MM.1S (cell line): ENCODE measurements at places on chromosomes 16 and 17.

- no peaks in the 10 kb centered on the region; the same call in 1 of the 2 replicates for H3K36me3 ChIP-seq
- no peaks in the 10 kb centered on the region for H3K27me3 ChIP-seq
- no peak overlapping the region for H3K27ac ChIP-seq
- no peaks in the 10 kb centered on the region for H3K4me1 ChIP-seq
- H3K4me3 ChIP-seq = no peak overlapping the region
- no peak for DNase-seq
These were observed 48.6 kb downstream of the TNFRSF13B start for GRCh38 chr17:16923097-16923903.

GRCh38 chr17:72687886-72688285 lies 404.6 kb downstream of the SLC39A11 start:
- H3K36me3 ChIP-seq = no peaks in the 10 kb centered on the region
- H3K27ac ChIP-seq = no peak overlapping the region
- no peaks in the 10 kb centered on the region for H3K27me3 ChIP-seq
- no peak for DNase-seq
- no peak overlapping the region for H3K4me3 ChIP-seq
- no peaks in the 10 kb centered on the region for H3K4me1 ChIP-seq

- H3K4me3 ChIP-seq = no peak overlapping the region
- no peak for DNase-seq
- no peak overlapping the region for H3K27ac ChIP-seq
- no peaks in the 10 kb centered on the region for H3K27me3 ChIP-seq
- no peaks in the 10 kb centered on the region for H3K4me1 ChIP-seq
- no peaks in the 10 kb centered on the region for H3K36me3 ChIP-seq
These were observed 238.8 kb downstream of the ZNF423 start for GRCh38 chr16:49617016-49617629.

DNA sequence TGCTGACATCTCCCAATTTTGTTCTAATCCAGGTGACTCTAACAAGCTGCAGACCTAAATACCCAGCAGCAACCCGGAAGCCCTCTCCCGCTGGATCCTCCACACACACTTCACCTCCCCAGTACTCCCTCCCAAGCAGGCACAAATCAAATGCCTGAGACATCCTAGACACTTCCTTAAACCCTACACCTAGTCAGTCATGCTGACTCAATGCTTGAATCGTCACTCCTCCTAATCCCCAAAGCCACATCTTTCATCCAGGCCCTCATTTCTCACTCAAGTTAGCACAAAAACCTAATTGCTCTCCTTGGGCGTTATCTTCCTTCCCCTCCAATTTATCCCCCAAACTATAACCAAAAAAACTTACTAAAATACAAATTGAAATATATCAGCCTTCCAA lies 32.7 kb downstream of the CMC2 start:
- no peaks in the 10 kb centered on the region for H3K27me3 ChIP-seq
- H3K4me1 ChIP-seq = no peaks in the 10 kb centered on the region
- DNase-seq = no peak
- H3K4me3 ChIP-seq = no peak overlapping the region
- H3K36me3 ChIP-seq = no peaks in the 10 kb centered on the region

DNA sequence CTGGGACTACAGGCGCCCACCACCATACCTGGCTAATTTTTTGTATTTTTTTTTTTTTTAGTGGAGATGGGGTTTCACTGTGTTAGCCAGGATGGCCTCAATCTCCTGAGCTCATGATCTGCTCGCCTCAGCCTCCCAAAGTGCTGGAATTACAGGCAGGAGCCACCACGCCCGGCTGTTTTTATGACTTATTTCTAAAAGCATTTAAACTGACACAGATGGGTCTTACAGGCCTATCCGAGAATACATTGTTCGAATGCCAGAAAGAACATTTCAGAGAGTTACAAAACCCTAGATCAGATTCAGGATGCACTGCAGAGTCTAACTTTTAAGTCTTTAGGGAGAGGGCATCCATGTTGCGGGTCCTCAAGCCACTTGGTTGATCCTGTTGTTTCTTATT lies 234.7 kb upstream of the MAF start:
- no peak overlapping the region for H3K27ac ChIP-seq
- no peaks in the 10 kb centered on the region for H3K27me3 ChIP-seq
- H3K36me3 ChIP-seq = no peaks in the 10 kb centered on the region
- H3K4me3 ChIP-seq = no peak overlapping the region

DNA sequence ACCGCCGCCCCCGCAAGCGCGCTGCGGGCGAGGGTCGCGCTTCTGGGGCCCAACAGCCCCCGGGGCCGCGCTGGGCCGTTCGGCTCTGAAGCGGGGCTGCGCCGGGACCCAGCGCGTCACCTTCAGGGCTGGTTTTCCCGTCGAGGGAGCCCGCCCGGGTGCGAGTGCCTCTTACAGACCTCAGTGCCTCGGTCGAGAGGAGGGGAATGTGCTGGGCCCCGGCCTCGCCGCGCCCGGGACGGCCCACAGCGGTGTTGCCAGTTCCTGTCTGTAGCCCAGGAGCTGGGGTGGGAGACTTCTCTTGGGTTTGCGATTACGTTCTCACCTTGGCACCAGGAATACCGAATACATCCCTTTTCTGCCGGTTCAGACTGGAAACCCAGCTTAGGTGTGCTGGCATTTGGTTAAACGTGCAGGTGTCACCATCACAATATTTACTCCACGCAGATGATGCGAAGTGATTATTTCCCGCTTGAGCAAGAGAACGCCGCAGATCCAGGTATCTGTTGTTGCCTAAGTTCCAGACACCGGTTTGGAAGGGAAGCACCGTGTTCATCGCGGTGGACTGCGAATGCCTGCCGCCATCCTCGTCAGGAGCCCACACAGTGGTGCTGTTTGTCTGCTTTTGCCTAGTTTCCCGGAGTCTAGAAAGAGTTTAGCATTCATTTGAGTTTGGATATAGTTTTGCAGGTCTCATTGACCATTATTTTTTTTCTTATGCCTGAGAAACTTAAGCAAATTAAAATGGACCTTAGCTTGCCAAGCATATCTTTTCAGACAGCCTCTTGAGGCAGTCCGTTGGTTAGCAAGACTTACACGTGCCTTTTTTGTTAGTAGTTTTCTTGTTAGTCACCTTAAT lies 914 bp downstream of the MAP1LC3B start:
- peak overlapping the region; percentile 10; the same call in 1 of the 2 replicates for H3K27ac ChIP-seq
- H3K36me3 ChIP-seq = no peaks in the 10 kb centered on the region
- DNase-seq = peak; percentile 19
- H3K27me3 ChIP-seq = no peaks in the 10 kb centered on the region
- H3K4me3 ChIP-seq = peak overlapping the region; percentile 70

GRCh38 chr16:11627292-11627663 lies 40.6 kb upstream of the LITAF start:
- H3K27me3 ChIP-seq = no peaks in the 10 kb centered on the region
- H3K4me1 ChIP-seq = peaks cover 34% of the 10 kb centered on the region
- no peak overlapping the region for H3K27ac ChIP-seq
- H3K36me3 ChIP-seq = no peaks in the 10 kb centered on the region

DNA sequence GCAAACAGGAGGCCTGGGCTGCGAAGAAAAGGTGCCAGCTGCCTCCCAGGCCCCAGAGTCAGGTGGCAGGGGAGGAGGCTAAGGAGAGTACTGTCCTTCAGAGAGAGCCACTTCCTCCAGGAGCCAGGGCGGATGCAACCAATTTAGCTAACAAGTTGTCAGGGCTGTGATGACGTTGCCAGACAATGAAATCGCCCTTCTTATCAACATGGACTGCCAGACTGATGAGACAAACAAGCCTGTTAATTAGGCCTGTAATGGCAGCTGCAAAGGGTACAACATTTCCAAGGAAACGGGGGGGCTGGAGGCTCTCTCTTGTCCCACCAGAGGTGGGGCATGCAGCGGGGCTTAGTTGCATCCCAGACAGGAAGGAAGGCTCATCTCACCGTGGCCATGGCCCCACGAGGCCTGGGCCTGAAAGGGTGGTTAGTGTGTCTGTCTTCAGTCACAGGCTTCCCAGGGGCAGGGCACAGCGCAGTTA lies 111.8 kb downstream of the SDK2 start:
- H3K4me1 ChIP-seq = no peaks in the 10 kb centered on the region
- peaks cover 87% of the 10 kb centered on the region for H3K27me3 ChIP-seq
- H3K36me3 ChIP-seq = no peaks in the 10 kb centered on the region
- no peak overlapping the region for H3K27ac ChIP-seq

DNA sequence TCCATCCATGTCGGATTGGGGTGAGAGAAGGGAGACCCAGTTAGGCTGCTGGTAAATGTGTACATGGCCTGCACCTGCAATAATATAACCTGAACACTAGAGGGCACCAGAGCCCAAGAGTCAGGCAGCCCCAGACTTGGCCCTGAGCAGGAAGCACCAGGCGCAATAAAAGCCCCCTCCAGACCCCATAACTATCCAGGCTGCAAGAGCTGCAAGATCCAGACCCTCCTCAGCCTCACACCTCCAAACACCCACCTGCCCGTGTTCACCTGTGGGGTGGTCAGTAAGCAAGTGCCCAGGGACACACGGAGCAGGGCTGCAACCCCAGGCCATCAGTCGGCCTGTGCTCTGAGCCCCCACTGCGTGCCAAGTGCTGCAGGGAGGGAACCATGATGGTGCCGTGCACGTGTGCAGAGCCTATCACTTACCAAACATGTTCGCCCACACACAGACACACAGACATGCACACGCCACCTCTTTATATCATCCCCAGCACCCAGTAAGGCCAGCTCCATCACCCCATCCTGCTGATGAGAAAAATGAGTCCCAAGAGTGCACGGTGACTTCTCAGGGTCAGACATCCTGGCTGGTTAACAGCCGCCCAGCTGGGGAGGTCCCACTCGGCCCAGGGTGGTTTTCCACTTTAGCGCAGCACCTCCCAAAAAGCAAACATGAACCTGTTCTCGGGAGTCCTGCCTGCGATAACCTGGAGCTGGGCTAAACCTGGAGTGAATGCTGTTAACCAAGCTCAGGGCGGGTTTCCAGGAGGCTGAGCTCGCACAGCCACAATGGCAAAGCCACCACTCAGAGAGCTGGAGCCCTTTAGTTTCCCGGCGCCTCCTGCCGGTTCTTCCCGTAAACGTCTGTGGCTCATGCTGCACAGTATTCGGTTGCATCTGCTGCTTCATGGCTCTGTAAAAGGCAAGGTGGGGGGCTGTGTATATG lies 439.8 kb downstream of the SOX9 start:
- no peak overlapping the region for H3K27ac ChIP-seq
- H3K4me1 ChIP-seq = no peaks in the 10 kb centered on the region

DNA sequence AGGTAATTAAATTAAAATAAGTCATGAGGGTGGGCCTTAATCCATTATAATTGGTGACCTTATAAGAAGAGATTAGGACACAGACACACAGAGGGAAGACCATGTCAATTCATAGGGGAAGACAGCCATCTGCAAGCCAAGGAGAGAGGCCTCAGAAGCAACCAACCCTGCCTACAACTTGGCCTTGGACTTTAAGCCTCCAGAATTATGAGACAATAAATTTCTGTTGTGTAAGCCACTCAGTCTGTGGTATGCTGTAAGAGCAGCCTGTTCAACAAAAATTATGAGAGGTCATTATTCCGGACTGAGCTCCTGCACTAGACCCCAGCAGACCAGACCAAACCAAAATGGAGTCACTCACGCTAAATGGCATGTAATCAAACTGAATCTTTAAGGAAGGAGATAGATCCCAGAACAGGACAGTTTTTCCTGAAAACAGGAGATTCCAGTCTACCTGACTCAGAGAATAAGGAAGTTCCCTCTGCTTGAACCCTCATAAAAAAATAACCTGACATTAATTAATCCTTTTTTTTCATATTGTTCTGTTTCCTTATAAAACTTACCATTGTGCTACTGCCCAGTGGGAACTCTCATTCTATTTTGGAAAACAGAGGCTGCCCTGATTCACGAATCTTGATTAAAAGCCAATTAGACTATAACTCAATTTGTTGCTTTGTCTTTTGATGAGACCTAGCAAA lies 74.3 kb downstream of the DNAH3 start:
- DNase-seq = no peak
- H3K27me3 ChIP-seq = no peaks in the 10 kb centered on the region
- H3K4me1 ChIP-seq = no peaks in the 10 kb centered on the region
- H3K36me3 ChIP-seq = no peaks in the 10 kb centered on the region
- no peak overlapping the region for H3K4me3 ChIP-seq

- no peaks in the 10 kb centered on the region for H3K27me3 ChIP-seq
- H3K4me3 ChIP-seq = peak overlapping the region; percentile 98
- H3K27ac ChIP-seq = peak overlapping the region; percentile 18; the same call in 1 of the 2 replicates
- peaks cover 13% of the 10 kb centered on the region for H3K4me1 ChIP-seq
These were observed 1.6 kb downstream of the ATP6V0C start for GRCh38 chr16:2515180-2515851.

- DNase-seq = no peak
- H3K27me3 ChIP-seq = no peaks in the 10 kb centered on the region
- peaks cover 15% of the 10 kb centered on the region for H3K4me1 ChIP-seq
- H3K36me3 ChIP-seq = no peaks in the 10 kb centered on the region
These were observed 11.7 kb downstream of the CAVIN1 start for GRCh38 chr17:42411361-42411760.

GRCh38 chr17:48611213-48611612 lies 396 bp upstream of the HOXB7 start:
- no peak overlapping the region for H3K27ac ChIP-seq
- DNase-seq = no peak
- peak overlapping the region; percentile 87 for H3K4me3 ChIP-seq
- no peaks in the 10 kb centered on the region for H3K36me3 ChIP-seq

DNA sequence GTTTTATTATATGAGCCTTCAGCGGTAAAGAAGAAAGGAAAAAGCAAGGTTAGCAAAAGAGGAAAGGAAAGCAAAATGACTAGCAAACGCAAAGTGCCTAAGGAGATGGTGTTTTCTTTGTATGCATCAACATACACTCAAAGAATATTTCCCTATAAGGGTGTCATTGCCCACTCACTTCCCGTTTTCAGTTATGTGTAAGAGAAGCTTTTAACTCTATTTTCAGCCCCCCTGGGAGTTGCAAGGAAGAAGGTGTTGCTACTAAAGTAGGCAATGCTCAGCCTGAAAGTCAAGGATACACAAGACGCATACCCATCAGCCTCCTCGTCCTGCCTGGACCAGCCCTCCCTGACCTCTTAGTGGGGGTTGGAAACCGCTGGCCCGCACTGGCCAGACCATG lies 267.7 kb upstream of the ZFHX3 start:
- no peak for DNase-seq
- H3K4me3 ChIP-seq = no peak overlapping the region
- no peaks in the 10 kb centered on the region for H3K36me3 ChIP-seq
- no peaks in the 10 kb centered on the region for H3K27me3 ChIP-seq
- no peak overlapping the region for H3K27ac ChIP-seq
- H3K4me1 ChIP-seq = no peaks in the 10 kb centered on the region

GRCh38 chr17:3030096-3030495 lies 33.3 kb downstream of the OR1D5 start:
- no peak overlapping the region for H3K4me3 ChIP-seq
- H3K36me3 ChIP-seq = no peaks in the 10 kb centered on the region
- DNase-seq = no peak
- no peaks in the 10 kb centered on the region; the same call in 1 of the 2 replicates for H3K27me3 ChIP-seq
- H3K4me1 ChIP-seq = no peaks in the 10 kb centered on the region
- no peak overlapping the region for H3K27ac ChIP-seq

DNA sequence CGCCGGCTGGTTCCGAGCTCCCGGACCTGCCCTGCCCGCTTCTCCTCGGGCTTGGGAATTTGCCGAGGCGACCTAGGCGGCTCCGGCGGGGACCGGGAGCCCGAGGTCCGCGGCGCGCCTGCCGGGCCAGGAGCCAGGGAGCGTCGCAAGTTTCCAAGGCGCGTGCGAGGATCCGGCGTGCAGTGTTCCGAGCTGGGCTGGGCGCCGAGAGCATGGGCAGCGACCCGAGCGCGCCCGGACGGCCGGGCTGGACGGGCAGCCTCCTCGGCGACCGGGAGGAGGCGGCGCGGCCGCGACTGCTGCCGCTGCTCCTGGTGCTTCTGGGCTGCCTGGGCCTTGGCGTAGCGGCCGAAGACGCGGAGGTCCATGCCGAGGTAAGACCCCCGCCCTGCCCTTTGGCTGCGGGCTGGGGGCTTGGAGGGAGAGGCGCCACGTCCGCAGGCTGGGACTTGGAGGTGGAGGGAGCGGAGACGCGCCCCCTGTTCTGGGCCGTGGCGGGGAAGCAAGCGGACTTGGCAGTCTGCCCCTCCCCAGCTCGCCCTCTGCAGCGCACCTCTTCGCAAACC lies 668 bp downstream of the MMP15 start:
- H3K27ac ChIP-seq = no peak overlapping the region
- no peaks in the 10 kb centered on the region; the same call in 1 of the 2 replicates for H3K4me1 ChIP-seq
- peak overlapping the region; percentile 87 for H3K4me3 ChIP-seq
- no peaks in the 10 kb centered on the region for H3K36me3 ChIP-seq
- H3K27me3 ChIP-seq = peaks cover 18% of the 10 kb centered on the region
